ENCODE measurements at places on chromosomes 2 and 18. TPM values are rescaled to one million over a fixed set of nuclear protein-coding genes. Genes with fewer than 3 reads are reported as not detected.

The OSBPL6 gene
- polyA plus RNA-seq: 8.2 TPM

The UGT1A4 gene
- polyA plus RNA-seq: 2.4 TPM

The CHRNG gene
- not detected for polyA plus RNA-seq

The MFF gene
- 38.3 TPM for polyA plus RNA-seq

The PROKR1 gene
- polyA plus RNA-seq: not detected

The EPB41L3 gene
- polyA plus RNA-seq: 0.39 TPM

The TFCP2L1 gene
- 31.0 TPM for polyA plus RNA-seq

The ARID5A gene
- polyA plus RNA-seq: 1.6 TPM

DNA sequence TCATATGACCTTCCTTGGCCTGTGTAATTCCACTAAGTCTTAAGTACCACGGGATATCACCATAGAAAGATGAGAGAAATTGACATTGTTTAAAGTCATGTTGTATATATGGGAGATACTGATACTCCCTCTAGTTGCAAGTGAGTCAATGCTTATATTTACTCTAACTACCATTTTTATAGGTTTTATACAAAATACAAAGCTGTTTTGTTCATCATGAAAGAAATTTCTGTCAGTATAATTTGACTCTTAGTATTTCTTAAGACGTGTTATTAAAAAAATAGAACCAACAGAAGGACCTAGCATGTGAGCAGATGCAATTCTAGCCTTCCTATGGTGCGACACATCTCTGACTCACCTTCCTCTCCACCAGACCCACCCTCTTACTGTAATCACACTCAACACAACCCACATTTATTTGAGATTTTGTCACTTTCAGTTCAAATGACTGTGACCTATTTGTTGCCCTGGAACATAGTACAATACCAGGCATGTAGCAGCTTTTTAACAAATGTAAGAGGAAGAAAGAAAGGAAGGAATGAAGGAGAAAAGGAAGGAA lies 453.1 kb downstream of the CMPK2 start:
- DNase-seq: no peak

GRCh38 chr2:96923810-96924774 lies 54.2 kb upstream of the SEMA4C start:
- no peak for DNase-seq

GRCh38 chr18:10838553-10838952 lies 310.8 kb downstream of the PIEZO2 start:
- DNase-seq: no peak

DNA sequence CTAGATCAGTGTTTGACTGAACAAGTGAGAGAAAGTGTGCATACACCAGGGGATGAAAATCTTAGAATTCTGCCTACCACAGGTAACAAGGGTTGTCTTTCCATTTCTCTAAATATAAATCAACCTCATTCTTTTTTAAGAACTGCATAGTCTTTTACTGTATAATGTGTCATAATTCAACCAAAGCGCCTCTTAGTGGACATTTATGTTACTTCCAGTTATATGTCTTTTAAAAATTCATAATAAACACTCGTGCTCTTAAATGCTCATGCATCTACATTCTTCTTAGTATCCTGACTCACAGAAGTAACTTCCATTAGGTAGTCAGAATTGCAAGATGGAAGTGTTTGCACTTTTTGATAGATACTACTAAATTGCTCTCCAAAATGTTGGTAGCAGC lies 76.2 kb downstream of the CHRNA1 start:
- DNase-seq: no peak

DNA sequence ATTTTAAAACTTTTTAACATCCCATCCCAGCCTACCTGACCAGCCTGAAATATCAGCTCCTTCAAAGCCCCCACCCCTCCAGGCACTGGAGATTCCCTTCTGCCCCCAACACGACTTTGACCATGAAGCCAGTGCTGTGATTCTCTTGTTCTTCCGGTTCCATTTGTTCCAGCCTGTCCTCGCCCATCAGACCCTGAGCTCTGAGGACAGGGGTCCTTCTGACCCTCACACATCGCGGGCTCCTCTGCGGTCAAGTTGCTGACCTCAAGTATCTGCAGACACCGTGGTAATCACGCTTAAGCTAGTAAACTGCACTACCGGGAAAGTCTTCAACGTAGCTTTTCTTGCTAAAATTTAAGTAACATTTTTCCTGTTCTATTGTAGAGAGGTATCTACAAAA lies 282.2 kb upstream of the SALL3 start:
- DNase-seq: no peak

- DNase-seq: no peak
These were observed 13.3 kb downstream of the TMEM177 start for GRCh38 chr2:119692310-119692709.

DNA sequence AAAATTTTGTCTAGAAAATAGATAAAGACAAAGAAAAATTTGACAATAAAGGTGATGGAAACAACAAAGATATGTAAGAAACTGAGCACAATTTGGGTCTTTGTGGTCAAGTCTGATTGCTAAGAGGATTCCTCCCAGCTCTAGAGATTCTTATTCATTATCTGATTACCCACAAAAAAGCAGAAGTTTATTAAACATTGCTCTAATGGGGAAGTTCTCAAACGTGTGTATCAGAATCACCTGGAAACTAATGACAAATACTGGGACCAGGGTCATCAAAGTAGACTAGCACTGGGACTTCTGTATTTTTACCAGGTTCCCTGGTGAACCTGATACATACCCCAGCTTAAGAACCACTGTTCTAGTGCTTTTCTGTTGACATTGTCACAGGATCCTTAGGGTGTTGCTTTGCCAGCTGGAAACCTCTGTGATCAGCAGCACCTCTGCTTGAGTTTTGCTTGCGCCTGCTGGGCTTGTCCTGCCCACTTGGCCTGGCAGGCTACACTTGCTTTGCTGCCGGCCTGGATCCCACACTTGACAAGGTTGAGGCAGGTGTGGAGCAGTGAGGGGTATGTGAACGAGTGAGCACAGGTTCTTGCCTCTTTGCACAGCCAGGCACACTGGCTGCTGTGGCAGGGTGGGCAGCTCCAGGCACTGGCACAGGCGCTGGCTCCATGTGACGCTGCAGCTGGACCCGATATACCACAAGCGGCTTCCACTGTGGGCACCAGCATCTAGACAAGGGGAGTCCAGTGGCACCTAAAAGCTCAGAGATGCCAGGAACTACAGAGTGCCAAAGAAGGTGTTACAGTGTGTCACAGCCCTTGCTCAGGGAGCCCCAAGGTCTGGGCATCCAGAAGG lies 6.2 kb upstream of the GORASP2 start:
- no peak for DNase-seq

GRCh38 chr2:25026008-25026530 lies 15.8 kb upstream of the EFR3B start:
- no peak for DNase-seq

GRCh38 chr2:9091811-9092210 lies 88.3 kb upstream of the MBOAT2 start:
- no peak for DNase-seq

DNA sequence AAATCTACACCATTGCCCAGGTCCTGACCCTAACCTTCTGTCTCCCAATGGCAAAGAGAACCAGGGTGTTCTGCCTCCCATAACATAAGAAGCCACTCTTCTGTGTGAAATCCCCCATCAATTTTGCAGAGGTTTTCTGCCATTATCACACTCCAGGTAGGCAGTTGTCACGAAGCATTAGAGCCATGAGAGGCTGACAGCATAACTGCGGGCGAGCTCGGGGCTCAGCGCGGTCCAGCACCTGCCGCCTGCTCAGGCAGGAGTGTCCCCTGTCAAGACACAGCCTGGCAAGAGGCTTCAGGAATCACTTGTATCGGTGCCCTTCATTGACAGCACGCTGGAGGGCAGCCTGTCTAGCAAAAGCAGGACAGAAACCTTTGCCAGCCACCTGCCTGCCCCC lies 251.2 kb downstream of the SATB2 start:
- DNase-seq: no peak

DNA sequence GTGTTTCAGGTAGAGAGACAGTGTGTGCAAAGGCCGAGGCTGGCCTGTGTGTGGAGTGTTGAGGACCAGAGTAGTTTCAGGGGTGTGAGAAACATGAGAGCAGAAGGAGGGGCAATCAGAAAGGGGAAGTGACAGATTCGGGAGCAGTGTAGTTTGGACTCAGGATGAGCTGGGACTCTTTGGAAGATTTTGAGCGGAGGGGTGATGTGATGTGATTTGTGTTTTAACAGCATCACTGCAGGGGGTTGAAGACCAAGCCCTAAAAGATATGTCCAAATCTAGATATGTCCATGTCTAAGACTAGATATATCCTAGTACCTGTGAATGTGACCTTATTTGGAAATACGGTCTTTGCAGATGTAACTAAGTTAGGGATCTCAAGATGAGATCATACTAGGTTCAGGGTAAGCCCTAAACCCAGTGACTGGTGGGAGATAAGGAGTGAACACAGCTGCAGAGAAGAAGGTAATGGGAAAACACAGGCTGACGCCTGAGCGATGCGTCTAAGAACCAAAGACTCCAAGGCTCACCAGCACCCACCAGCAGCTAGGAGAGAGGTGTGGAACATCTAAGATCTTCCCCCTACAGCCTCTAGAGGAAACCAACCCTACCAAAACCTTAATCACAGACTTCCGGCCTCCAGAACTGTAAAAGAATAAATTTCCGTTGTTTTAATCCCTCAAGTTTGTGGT lies 38.5 kb upstream of the MYO3B start:
- DNase-seq: no peak

DNA sequence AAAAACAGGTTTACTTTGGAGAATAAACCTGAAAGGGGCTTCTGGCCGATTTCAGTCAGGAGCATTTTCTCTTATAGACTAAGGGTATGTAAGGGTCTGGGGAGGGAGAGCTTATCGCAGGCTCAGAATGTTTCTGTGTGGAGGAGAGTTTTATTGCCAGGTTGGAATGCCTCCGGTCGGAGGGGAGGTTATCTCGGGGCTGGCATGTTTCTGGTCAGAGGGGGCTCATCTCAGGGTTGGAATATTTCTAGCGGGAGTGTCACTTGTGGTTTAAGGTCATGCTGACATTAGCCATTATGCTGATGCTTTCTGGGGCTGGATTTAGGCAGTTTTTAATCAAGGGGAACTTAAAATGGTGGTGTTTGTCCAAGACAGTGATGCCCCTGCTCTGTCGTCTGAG lies 333.6 kb downstream of the METTL4 start:
- no peak for DNase-seq

DNA sequence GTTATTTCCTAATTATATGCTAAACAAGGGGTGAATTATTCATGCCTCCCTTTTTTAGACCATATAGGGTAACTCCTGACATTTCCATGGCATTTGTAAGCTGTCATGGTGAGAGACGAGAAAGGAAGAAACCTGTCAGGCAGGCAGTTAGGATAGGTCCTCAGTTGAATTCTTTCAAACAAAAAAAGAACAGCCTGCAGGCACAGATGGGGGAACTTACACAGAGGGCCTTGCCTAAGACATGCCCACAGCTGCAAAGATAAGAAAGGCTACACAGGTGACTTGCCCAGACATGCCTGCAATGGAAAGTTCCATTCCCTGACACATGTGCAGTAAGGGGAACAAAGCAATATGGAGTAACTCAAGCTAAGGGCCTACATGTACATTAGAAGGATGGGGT lies 128.1 kb downstream of the TMEM163 start:
- no peak for DNase-seq

GRCh38 chr2:188607501-188607900 lies 315.8 kb downstream of the GULP1 start:
- no peak for DNase-seq

- DNase-seq: no peak
These were observed 32.7 kb upstream of the ZNF638 start for GRCh38 chr2:71298914-71299313.

GRCh38 chr2:217267758-217268157 lies 407.9 kb upstream of the TNP1 start:
- no peak for DNase-seq

DNA sequence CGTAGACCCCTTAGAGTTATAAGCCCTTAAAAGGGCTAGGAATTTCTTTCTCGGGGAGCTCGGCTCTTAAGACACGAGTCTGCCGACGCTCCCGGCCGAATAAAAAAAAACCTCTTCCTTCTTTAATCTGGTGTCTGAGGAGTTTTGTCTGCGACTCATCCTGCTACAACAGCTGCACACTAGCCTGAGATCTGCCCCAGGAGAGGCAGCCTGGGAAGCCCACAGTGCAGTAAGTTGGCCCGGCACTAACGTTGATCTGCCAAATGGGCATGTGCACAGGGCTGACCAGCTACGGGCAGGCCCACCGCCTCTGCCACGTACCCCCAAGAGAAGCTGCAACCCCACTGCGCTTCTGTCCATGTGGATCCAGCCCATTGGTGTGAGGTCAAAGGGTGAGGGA lies 8.4 kb upstream of the LIMS2 start:
- no peak for DNase-seq
